ENCODE measurements at places on chromosomes 6 and 20.

- no peak for ATAC-seq
These were observed 22.8 kb downstream of the FYN start for GRCh38 chr6:111850295-111850937.

- no peak for ATAC-seq
These were observed 1.4 kb upstream of the DAAM2 start for GRCh38 chr6:39790772-39791171.

- no peak for ATAC-seq
These were observed 56.5 kb upstream of the DST start for GRCh38 chr6:56699066-56699654.

DNA sequence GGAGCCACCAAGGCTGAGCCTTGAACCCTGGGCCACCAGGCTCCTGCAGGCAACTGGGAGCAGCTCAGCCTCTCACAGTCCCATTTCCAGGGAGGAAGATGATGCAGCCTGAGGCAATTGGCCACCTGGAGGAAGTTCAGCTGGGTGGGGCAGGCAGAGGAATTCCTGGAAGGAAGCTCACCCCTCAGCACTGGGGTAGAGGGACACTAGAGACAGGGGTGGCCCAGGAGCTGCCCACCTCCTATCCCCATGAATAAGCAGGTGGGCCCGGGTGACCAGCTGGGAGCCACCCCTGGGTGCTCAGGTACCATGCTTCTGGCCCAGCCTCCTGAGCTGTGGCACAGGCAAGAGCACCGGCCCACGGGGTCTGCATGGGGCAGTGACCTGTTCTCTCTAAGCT is 3.6 kb upstream of the HSPA12B start:
- ATAC-seq: no peak

DNA sequence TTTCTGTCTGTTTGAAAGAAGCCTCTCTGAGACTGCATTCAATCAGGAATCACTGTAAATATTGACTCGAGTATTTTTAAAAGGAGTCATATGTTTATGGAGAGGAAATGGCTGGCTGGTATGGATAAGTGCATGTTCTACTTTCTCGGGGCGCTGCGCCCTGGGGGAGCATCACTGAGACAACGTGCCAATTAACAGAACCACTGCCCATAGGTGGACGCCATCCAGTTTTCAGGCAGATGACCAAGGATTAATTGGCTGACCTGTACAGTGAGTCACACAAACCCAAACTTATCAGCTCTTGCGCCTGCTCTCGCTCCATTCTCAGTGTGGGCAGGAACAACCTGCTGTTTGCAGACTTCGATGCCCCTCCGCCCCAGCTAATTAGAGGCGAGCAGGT is 571.2 kb downstream of the QKI start:
- ATAC-seq: no peak

GRCh38 chr20:32971703-32972161 is 32.5 kb downstream of the SUN5 start:
- ATAC-seq: no peak

DNA sequence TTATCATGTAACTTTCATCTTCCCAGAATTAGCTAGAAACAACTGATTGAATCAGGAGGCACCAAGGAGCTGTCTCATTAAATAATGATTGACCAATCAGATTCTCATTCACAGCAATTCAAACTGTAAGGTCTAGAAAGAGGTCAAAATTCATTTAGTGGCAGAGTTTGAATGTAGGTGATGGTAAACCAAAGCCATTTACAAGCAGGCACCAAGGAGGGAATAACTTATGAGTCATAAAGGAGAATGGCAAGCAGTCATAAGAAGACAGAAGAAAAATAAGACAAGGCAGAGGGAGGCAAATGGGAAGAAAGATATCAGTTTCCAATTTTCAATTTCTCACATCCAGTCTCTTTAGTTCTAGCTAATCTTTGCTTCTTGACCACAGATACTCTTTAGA is 52.9 kb upstream of the DEFB112 start:
- ATAC-seq: no peak

DNA sequence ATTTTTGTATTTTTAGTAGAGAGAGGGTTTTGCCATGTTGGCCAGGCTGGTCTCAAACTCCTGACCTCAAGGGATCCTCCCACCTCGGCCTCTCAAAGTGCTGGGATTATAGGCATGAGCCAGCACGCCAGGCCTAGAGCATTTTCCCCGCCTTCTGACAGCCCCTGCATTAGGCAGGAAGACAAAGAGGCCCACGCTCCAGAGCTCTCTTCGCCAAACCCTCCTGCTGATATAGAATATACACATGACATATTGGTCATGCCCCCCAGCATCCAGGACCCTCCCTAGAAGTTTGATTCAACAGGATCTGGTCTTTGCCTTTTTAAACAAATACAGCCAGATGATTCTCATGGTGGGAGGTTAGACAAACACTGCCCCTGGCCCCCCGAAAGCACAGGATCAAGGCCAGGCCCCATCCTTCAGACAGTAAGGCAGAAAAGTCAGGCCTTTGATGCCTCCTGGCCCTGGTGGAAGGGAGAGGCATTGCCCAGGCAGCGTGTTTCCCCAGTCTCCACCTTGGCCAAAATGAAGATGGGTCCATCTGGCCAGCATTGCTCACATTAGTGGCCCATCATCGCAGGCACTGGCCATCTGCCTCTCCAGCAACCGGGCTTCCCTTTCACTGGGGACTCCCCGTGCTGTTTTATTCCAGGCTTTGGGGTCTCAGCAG is 4.4 kb downstream of the SULF2 start:
- ATAC-seq: no peak
